ENCODE measurements at places on chromosomes 1 and 21. TPM values are rescaled to one million over a fixed set of nuclear protein-coding genes. Genes with fewer than 3 reads are reported as not detected.

Gene VSIG8
- total RNA-seq = not detected

GRCh38 chr1:62796221-62796620 lies 12.3 kb downstream of the ATG4C start:
- DNase-seq = no peak

Gene TEX38
- total RNA-seq = not detected

Gene GJA8
- total RNA-seq = not detected

Gene HORMAD1
- total RNA-seq = not detected

Gene GGPS1
- 65.1 TPM for total RNA-seq

DNA sequence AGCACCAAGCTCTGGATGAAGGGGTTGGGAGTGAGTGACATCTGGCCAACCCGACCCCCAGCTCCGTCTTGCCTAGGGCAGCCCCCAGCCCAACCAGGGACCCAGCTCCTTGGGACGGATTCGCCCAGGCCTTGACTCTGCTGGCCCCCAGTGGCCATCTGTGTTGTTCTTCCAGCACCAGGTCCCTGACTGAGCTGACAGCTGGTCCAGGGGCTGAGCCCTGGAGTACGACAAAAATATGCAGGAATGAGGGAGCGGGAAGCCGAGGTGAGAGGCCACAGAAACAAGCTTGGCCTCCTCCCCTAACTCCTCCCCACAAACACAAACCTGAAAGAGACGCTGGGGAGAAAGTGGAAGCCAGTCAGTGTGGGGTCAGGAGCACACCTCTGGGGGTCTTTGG lies 55.0 kb upstream of the PAX7 start:
- peak; percentile 90 for DNase-seq

DNA sequence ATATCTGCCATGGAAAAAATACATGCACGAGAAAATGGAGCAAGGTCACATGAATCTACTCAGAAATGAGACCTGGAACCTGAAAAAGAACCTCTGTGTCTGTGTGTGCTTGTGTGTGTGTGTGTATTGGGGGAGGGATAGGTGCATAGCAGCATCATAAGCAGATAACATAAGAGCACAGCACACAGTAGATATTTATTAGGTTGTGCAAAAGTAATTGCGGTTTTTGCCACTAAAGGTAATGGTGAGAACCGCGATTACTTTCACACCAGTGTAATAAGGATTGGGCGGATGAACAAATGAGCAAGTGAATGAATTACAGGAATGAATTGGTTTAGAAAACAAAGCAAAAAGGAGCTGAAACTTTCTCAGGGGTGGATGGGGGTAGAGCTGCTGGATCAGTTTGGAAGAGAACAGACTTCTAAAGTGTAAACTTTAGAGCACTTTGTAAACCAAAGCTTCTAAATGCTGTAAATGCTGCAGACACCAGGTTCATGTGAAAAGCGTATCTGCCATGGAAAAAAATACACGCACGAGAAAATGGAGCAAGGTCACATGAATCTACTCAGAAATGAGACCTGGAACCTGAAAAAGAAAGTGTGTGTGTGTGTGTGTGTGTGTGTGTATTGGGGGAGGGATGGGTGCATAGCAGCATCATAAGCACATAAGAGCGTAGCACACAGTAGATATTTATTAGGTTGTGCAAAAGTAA lies 156.9 kb downstream of the TOMM20 start:
- DNase-seq = no peak

DNA sequence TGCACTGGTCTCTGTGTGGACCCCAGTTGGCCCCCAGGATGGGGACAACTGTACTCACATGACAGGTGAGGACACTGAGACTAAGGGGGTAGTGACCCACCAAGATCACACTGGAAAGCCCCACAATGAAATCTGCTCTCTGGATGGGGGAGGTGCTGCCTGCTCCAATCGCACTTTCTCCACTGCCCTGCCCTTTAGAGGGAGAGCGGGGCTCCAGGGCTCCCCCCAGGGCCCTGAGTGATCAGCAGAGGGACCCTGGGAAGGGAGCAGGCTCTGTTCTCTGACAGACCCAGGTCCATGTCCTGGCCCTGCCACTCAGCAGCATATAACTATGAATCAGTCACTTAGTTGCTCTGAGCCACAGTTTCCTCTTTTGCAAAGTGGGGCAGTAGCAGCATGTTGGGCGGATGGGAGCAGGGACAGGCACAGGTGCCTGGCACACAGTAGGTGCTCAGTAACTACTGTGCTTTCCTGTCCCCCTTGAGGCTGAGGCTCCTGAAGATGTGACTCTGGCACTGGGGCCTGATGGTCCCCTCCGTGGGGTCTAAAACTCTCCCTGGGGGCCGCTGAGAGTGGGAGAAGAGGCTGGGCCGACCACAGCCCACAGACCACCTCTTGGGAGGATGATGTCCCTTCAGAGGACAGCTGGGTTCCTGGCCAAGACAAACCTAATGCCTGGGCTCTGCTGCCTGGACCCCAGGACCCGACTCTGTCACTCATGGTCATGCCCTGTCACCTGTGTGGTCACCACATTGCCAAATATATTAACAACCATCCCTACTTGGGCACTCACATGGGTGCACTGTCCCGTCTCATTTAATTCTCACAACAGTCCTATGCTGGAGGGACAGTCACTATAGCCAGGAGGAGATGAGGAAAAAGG lies 222.7 kb downstream of the PTPRU start:
- no peak for DNase-seq

DNA sequence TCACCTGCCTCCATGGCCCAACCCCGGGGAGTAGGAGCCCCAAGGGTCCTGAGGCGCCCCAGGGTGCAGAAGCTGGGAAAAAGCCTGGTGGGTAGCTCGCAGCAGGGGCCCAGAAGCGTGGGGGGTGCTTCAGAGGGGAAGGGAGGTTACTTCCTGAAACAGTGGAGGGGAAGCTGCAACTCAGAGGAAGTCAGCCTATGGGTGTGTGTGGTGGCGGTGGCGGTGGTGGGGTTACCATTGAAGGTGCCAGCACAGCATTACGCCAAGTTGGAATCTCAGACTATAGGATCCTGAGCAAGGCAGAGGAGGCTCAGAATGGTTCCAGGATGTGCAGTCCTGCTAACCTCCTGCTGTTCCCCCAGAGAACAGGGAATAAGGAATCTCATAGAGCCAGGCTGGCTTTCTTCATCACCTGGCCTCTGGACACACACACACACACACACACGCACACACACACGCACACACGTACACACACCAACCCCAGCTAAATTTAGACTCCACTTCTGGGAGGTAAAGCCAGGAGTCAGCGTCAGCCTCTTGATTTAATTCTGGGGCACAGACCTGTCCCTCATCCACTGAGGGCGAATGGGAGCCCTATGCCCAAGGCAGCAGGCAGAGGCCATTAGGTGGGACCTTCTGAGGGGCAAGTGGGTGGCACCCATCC lies 1.3 kb downstream of the DENND4B start:
- peak; percentile 36 for DNase-seq

GRCh38 chr1:246034630-246035029 lies 472.4 kb downstream of the SMYD3 start:
- DNase-seq = no peak

Gene NTMT2
- not detected for total RNA-seq

Gene OR2T33
- not detected for total RNA-seq

Gene MRPL20
- 96.1 TPM for total RNA-seq

GRCh38 chr1:228457017-228457395 lies 30.2 kb upstream of the RNF187 start:
- no peak for DNase-seq

Gene CAPN2
- 61.7 TPM for total RNA-seq

GRCh38 chr1:16118706-16119105 lies 37.2 kb downstream of the EPHA2 start:
- DNase-seq = peak; percentile 28

- no peak for DNase-seq
Measured at GRCh38 chr1:8764293-8764937, 53.0 kb downstream of the RERE start.

Gene PPIAL4G
- total RNA-seq = 0.09 TPM

Gene OR2L3
- total RNA-seq = not detected

Data from neural progenitor cell (in vitro differentiated cells).